NCI-H2171 (cell line): ENCODE measurements at places on chromosomes 5 and 9.

DNA sequence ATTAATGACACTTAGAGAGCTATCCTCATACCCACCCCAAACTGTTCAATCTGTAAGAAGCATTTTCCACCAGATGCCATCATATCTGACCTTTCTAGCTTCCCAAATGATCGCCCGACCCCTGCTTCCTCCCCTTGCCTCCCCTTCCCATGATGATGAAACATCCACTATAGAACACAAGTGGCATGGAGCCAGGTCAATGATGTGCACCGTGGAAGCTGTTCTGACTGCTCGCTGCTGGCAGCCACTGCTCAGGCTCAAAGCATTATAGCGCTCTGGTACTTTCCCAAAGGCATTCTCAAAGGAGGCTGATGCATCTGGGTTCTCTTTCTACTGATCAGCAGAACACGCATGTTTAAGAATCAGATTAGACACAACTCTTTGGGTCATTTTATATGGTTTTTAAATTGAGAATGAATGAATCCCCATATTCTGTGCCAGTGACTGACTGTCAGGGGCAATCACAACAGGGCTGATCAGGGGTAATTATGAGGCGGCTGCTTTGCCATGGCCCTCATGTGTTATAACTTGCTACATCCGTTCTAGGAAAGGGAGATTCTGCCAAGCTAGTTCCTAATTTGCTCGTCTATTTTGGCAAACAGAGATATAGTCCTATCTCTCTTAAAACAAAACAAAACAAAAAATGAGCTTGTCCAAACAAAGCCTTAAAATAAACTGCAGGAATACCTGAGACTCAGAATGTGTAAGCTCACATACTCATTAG, 343.7 kb downstream of the ENC1 start:
- DNase-seq, result no peak

DNA sequence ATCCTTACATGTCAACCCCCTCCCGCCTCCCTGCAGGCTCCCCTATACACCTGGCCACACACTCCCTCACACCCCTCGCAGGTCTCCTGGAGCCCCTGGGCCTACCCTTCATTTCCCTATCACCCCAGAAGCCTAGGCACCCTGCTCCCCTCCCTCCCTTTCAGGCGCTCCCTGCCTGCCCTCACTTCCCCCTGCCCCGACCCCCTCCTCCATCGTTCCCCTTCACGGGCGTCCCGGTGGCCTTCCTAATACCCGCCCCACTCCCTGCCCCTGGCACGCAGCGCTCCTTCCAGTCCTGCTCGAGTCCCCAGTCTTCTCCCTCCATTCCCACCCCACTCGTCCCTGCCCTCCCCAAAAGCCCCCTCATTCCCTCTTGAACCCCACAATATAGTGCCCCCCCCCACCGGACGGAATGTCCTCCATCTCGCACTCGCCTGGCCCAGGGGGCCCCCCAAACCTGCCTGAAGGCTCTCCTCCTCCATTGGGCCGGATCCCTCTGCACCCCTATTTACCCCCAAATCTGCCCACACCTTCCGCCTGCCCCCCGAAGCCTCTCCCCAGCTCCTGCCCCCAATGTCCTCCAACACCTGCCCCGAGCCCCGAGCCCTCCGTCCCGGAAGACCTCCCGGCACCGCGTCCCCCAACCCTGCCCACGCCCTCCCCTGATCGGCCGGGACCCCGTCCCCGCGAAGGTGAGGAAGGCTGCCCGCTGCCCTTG, 746 bp downstream of the STRBP start:
- DNase-seq, result no peak

- no peak for DNase-seq
These were observed 274.3 kb downstream of the CDH18 start for GRCh38 chr5:19713740-19714139.

- no peak for DNase-seq
These were observed 259.1 kb downstream of the MLLT3 start for GRCh38 chr9:20363233-20363632.

DNA sequence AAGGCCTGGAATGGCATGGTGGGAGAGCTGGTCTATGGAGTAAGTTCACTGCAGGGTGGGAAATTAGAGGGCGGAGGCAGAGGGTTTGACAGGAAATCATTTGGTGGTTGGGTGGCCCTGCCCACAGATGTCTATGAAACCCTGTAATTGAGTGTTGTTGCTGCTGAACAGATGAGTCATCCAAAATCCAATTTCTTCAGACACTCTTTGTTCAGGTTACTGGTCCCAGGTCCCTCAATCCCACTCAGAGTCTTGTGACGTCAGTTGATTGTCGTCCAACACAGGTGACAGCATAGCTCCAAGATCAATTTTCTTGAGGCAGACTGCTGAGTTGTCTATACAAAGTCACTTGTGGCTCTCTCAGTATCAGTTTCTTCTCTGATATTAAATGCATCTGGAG, 208.6 kb downstream of the GRIA1 start:
- no peak for DNase-seq

- no peak for DNase-seq
These were observed 19.9 kb upstream of the SLC12A7 start for GRCh38 chr5:1131726-1132125.

DNA sequence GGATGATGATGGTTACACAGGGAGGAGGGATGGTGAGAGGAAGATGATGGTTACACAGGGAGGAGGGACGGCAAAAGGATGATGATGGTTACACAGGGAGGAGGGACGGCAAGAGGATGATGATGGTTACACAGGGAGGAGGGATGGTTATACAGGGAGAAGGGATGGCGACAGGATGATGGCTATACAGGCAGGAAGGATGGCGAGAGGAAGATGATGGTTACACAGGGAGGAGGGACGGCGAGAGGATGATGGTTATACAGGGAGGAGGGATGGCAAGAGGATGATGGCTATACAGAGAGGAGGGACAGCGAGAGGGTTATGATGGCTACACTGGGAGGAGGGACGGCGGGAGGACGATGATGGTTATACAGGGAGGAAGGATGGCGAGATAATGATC, 64.1 kb upstream of the FCN1 start:
- DNase-seq, result no peak

- no peak for DNase-seq
These were observed 88.8 kb upstream of the EQTN start for GRCh38 chr9:27385606-27386322.

DNA sequence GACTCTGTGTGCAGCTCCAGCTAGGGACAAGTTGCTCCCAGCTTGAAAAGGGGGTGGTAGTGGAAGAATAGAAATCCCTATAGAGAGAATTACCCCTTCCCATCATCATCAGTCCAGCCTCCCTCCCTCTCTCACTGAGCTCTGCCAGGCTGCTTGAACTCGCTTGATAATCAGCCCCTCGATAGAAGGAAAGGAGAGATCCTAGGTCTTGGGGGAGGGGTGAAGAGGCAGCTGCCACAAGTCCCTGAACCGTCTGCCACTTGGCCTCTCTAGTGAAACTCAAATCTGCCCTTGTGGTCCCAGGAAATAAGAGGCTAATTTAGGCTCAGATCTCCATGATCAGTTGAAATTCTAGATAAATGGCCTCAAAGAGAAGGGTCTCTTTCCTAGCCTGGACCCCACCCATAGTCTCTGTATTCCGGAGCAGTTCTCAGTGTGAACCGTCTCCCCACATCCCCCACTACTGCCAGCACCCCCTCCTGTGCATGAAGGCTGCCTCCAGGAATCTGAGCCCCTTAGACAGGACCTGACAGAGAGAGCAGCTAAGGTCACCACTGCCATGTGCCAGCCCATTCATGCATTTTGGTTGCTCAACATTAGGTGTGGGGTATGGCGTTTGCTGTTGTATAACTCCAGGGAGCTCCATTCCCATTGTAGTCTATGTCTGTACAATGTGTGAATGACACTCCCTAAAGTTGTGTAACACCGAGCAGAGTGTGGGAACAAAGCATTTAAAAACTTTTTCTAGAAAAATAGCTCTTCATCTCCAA, 5.5 kb downstream of the DNAJB5 start:
- DNase-seq, result no peak

GRCh38 chr5:96214442-96215197, 218.4 kb downstream of the PCSK1 start:
- no peak for DNase-seq

- no peak for DNase-seq
These were observed 10.9 kb upstream of the HDHD3 start for GRCh38 chr9:113387560-113388230.

DNA sequence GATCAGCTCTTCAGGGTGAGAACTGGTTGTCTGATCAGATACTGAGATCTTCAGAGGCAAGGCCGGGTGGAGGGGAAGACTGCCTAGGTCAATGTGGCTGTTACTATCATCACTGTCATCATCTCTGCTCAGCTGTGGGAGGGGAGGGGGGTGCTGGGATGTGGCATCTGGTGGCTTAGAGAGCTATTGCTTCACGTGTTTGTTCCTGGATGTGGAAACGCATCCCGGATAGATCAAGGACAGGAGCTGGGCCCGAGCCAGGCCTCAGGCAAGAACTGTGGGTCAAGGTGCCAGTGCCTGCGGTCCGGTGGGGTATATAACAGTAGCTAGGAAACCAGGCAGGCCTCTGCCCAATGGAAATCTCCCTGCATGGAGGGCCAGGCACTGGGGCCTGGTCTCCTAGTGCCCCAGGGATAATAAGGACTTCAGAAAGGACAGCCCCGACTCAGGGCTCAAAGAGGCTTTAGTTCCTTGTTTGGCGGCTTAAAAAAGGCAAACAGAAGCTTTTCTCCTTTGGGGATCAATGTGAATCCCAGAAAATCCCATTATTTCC, 30.3 kb upstream of the TIFAB start:
- no peak for DNase-seq

- no peak for DNase-seq
These were observed 25.4 kb upstream of the SUB1 start for GRCh38 chr5:32559921-32560320.

GRCh38 chr5:171482434-171482730, 62.9 kb downstream of the FGF18 start:
- no peak for DNase-seq

GRCh38 chr5:143281226-143281625, 122.3 kb downstream of the NR3C1 start:
- DNase-seq, result no peak

GRCh38 chr9:35667939-35668338, 2.9 kb upstream of the ARHGEF39 start:
- no peak for DNase-seq

DNA sequence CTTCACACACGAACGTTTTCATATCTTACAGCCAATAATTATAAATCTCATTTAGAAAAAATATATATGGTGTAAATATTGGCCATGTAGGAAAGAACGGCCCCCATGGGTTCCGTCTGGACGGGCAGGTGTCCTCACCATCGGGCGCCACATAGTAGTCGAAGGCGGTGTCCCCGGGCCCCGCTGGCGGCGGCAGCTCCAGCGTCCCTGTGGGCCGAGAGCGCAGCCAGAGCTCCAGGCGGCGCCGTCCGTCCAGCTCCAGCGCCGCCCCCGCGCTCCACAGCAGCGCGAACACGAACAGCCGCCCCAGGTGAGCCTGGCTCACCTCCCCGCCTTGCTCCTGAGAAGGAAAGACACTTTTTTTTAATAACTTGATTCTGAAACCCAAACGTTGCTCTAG, 134.6 kb downstream of the DNAH5 start:
- DNase-seq, result no peak

DNA sequence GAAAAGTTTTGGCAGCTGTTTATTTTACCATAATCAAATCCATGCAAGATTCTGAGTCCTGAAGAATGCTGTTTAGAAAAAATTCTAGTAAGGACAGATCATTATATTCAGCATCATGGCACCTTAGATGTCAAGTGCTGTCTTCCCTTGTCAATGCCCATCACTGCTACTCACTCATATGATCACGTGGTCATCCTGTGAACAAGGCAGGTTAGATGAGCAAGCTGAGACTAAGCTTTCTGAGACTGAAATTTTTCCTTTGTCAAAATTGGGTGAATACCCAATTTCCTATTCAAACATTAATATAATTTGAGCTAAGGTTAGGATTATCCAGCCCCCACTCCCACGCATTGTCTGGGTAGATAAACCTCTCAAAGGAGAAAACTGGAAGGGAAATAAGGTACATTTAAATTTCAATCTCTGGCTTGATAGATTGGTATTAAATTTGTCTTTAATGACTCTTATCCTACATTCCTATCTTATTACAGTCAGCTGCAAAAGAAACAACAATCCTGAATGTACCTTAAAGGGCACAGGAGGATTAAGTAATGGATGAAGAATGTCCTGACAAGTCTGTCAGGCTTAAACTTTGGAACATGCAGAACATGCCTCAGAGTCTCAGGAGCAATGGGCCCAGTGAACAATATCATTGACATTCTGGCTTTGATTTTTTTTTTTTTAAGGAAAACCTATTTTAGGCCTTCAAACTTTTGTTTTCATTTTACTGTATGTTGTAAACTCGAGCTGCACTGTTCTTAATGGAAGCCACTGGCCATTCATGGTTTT, 148.7 kb upstream of the RANBP3L start:
- no peak for DNase-seq

DNA sequence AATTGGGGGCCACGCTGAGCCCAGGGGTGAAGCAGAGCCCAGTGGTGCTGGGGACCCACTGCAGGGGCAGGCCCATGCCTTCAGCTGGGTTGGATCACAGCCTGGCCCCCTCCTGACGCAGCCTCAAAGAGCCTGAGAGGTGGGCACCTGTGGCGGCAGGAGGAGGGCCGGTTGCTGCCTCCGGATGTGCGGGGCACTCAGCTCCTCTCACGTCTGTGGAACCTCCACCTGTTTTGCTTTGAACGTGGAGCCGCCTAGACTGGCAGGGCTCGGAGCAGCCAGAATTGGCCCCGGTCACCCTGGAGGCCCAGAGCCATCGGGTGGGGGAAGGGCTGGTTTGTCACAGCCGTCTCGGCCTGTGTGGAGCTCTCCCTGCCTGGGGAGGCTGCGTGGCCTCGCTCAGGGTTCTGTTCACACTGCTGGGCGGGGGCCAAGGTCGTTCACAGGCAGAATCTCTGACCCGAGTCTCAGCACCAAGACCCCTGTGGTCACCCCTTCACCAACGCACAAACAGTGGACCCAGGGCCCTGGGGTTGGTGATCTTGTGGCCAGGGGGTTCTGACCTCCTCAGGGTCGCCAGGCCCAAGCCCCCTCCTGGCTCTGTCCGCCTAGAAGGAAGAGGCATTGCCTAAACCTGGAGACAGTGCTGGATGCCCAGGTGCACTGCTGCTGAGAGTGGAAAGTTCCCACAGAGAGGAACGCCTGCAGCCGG, 9.2 kb upstream of the SLC9A3 start:
- DNase-seq, result no peak

DNA sequence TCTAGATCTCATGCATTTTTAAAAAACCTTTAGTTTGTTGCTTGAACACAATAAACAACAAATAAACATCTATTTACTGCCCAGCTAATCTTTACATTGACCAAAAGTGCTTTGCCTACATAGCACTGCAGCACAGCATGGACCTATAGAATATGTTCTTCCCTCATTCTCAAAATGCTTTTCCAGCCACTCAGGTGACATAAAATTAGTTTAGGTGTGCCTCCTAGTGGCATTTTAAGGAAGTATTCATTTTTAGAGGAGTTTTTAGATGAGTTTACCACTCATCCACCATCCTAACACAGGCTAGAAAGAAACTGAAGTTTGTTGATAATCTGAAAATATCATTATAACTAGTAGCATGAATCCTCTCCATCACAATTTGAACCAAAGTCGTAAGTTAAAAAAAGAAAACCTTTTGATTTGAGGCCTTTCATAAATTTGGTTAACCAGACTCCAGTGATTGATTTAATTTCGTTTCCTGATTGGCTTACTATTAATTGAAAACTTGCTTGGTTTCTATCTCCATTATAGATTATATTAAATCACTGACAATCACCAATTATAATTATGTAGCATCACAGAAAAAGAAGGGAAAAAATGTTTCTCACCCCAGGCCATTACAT, 12.6 kb downstream of the PLGRKT start:
- DNase-seq, result no peak

GRCh38 chr9:93422977-93423616, 28.4 kb upstream of the FAM120A start:
- DNase-seq, result no peak

- DNase-seq, result no peak
These were observed 70.6 kb downstream of the SMARCA2 start for GRCh38 chr9:2085716-2086115.
